NCI-H748 treated with DMSO at 0.1 percent for 48 hours (cell line): ENCODE measurements at places on chromosomes 16 and 17.

DNA sequence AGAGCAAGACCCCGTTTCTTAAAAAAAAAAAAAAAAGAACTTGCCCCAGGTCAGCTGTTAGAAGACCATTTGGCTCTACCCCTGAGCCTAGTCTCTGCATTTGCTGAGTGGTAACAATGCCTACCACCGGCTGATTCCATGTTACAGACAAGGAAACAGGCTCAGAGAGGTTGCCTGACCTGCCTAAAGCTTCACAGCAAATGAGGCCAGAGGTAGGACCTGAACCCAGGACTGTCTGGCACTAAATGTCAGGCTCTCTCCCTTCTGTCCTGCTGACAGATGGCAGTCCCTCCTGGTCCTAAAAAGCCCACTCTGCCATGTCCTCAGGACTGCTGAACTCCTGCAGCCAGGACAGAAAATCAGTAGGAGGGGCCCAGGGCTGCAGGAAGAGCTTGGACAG is 5.8 kb downstream of the STX1B start:
- no peak for DNase-seq

DNA sequence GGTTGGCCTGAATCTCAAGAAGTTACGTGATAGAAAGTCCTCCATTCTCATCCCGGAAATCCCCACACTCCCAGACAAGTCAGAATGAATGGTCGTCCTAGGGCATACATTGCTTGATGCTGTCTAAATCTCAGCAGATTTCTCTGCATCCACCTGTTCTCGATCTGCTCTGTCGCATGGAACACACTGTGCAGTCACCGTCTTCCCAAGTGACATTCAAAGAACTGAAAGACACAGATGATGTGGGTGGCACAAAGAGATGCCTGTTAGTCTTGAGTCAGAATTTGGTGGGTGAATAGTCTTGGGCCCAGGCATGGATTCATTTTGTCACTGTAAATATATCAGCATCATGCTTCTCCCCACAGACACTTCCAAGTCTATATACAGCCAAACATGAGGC is 518 bp upstream of the KRTAP9-3 start:
- no peak for DNase-seq

DNA sequence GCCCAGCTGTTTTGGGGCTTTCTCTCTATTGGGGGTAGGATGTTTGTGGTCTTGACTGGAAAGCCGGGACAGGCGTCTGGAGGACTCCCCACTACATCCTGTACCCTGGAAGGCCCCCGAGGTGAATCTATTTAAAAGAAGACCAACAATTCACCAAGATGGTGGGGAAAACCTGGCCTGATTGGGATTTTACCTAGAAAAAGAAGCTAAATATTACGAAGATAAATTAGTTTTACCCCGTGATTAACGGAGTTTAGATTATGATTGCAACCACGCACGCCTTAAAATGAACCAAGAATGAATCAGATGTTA is 779 bp upstream of the CCDC102A start:
- no peak for DNase-seq

DNA sequence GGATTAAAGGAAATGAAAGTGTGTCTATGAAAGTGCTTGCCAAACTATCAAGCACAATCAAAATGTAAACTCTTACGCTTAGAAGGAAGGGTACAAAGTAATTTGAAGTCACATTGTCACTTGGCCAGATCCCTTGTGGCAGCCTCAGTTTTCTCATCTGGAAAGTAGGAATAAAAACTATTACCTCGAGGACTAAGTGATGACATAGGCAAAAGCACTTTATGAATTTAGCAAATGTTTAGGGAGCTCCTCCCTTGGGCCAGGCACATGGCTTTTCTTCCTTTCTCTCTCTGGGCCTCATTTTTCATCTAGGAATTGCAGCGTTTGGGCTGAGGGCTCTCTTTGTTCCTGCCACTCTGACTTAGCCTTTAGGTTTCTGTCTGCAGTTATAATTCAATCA is 28.5 kb downstream of the DYNLL2 start:
- no peak for DNase-seq

DNA sequence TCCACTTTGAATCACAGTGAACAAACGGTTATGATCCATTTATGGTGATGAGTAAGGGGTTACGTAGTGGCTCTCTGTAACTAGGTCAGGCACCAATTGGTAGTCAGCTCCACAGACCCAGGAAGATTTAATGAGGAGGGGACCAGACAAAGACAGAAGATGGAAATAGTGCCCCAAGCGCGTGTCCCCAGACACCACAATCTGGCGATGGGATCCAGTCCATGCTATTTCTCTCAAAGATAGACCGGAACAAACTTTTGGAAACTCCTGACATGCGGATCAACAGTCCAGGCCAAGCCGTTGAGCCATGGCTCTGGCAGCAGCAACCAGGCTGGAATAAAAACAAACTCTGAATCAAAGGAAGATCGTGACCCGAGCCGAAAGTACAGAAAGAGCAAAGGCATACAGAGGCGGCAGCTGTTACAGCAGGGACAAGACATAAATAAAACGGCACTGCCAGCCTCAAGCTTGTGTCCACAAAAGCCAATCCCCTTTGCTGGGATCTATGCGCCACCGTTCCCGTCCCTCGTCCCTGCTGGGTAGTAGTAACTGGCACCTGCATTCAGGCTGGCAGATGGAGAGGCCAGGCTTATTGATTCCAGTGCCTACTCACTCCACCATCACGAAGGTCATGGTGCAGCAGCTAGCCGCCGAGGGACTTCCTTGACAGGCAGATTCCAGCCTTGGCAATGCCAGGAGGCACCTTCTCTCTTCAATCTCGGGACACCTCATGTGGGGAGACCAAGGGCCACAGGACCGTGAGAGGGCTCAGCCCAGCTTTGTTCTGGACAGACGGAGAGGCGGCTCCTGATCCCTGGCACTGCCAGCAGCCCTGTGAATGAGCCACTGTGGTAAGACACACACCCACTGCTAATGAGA is 50.2 kb downstream of the CDH11 start:
- no peak for DNase-seq

DNA sequence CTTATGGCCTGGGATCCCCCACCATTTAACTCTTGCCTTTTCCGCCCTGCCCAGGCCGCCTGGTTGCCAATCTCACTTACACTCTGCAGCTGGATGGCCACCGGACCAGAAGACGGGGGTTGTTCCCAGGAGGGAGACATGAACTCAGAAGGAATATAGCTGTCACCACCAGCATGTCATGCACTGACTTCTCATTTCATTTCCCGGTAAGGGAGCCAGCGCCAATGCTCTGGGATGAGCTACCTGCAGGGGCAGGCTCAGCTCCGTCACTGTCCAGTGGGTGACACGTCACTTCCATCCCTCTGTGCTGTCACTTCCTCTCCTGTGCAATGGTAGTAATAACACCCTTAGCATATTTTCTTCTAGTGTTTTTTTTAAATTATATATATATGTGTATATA is 26.7 kb downstream of the ITGAL start:
- DNase-seq, result no peak

GRCh38 chr17:60390186-60390585 is 1.7 kb downstream of the USP32 start:
- DNase-seq, result no peak

DNA sequence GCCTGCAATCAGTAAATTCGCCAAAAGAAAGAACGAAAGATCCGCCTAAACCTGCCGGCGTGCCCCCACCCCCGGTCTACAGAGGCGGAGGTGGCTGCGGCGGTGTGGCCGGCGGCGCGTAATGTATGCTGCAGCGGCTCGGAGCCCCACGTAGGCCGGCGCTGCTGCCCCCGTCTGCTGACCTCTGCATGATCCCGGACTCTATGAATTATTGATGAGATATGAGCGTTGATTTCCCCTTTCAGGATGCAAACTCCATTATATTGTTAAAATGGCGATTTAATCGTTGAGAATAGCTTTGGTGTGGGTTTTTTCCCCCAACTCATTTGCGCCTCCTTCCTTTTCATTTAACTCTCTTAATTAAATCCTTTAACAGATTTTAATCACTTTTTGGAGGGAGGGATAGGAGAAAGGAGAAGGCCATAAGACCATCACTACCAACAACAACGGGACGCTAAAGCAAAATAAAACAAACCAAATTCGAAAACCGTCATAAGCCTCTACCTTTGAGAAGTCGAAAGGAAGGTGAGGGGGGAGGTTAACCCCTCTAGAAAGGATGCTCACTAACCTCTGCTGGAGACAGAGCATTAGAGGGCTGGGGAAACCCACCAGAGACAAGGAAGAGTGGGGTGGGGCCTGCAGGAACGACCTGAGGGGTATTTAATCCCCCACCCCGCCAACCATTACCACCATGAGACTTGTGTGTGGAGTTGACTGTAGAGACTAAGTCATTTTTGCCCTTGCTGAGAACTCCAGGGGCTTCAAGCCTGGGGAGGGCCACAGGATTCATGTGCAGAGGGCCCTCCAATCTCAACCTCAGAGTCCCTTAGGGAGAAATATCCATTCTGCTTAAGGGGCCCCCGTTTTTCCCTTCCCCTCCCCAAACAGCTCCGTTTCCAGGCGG is 3.4 kb downstream of the HOXB3 start:
- peak; percentile 24 for DNase-seq

GRCh38 chr16:79426663-79427062 is 173.9 kb downstream of the MAF start:
- no peak for DNase-seq

- DNase-seq, result peak; percentile 89
These were observed 1.8 kb upstream of the SOST start for GRCh38 chr17:43760254-43760852.

DNA sequence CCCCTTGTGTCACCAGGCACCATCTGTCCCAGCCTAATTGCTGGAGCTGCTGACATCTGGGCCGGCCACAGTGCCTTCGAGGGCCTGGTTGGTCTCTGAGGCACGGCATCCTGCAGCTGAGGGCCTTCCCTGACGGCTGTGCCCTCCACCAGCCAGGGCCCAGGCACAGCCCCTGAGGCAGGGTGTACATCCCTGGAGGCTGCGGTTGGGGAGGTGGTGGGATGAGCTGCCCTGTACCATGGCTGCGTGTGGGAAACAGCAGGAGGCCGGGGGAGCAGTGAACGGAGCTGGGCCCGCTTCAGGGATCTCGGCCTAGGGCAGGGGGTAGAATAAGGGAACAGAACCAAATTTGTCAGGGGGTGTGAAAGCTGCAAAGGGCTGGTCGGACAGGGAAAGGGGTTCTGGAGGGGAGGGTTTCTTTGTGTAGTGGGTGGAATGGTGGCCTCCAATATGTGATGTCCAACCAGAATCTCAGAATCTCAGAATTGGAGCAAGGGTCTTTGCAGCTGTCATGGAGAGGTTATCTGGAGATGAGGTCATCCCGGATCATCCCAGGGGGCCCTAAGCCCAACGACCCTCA is 10.0 kb upstream of the SLC38A10 start:
- no peak for DNase-seq

GRCh38 chr16:48811478-48811877 is 201.5 kb upstream of the N4BP1 start:
- DNase-seq, result no peak

DNA sequence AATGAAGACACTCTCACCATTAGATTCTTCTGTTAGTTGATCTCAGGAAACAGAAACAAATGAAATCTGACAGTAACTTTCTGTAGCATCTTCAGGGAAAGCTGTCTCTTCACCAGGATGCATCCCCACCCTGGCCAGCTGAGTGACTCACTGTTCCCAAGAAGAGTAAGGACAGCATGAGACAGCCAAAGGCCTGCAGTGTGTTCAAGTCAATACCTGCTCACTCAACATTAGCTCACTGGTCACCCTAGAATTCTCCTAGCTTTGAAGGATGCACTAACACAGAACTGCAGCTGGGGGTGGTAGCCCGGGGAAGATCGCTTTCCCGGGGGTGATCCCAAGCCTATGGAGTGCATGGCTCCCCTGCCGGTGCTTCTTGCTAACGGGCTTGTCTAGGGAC is 28.2 kb upstream of the CLEC18B start:
- DNase-seq, result no peak

- no peak for DNase-seq
These were observed 1.2 kb downstream of the THAP11 start for GRCh38 chr16:67843343-67843765.

GRCh38 chr17:61928101-61928436 is 287 bp upstream of the INTS2 start:
- DNase-seq, result no peak

DNA sequence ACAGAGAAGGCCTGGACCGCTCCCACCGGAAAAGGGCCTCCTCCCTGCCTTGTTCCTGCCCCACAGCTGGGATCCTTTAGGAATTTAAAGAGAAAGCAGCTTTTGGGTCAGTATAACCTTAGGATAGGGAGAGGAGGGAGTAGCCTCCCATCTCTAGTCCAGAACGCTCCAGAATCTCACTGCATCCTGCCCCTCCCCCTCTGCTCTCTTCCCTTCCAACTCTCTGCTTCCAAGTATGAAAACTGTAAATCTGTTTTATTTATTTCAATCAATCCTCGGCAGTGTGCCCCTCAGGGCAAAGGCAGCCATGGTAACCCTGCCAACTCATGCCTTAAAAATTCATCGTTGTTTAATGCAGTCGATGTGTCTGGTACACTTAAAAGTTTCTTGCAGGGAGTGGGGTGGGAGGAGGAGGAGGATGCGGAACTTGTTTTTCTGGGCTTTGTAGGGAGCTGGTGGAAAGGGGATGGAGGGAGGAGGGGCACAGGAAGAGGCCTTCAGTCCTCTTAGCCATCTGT is 21.2 kb upstream of the MTSS2 start:
- DNase-seq, result no peak

GRCh38 chr16:47278306-47278970 is 134.7 kb upstream of the NETO2 start:
- no peak for DNase-seq

- DNase-seq, result no peak
These were observed 42.1 kb downstream of the GPRC5B start for GRCh38 chr16:19842426-19843157.

DNA sequence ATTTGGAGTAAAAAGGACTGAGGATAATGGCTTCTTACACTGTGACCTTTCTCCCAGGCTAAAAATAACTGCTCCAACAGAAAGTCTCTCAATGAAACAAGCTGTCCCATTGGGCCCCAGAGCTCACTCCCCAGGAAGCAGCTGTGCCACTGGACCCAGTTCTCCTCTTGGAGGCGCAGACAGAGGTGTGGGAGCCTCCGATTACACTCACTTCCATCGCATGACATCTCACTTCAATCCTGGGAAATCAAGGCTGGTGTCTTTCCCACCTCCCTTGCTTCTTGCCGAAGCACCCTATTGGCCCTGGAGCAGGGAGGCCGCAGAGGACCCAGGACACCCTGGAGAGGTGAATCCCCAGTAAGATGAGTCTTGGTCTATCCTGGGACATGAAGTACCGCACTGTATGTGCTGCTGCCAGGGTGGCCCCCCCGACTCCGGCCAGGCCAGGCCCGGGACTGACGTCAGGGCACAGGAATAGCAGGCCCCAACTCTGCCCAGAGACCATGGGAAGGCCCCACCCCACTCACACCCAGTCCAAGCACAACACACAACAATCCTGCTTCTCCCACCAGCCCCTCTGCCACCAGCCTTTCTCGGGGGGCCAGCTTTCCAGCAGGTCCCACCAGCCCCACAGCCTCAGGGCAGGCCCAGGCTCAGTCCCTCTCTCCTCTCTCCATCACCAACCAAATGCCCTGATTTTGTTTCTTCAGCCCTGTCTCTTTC is 29.5 kb downstream of the SRL start:
- DNase-seq, result no peak

DNA sequence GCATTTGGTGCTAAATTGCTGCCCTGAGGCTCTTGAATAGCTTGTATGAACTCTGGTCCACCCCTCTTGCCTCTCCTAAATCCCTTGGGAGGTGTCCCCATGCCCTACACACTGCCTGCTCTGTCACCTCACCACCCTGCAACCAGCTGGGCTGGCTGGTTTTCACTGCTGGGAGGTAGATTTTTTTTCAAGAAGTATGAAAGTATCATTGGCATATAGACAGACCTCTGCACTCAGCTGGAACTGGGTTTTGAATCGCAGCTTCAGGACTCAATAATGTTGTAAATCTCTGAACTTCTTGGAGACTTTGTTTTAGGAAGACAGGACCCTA is 184.9 kb downstream of the MSI2 start:
- no peak for DNase-seq

- no peak for DNase-seq
These were observed 586 bp downstream of the MEAK7 start for GRCh38 chr16:84503751-84504395.
